ENCODE measurements at places on chromosomes 6 and 20.

DNA sequence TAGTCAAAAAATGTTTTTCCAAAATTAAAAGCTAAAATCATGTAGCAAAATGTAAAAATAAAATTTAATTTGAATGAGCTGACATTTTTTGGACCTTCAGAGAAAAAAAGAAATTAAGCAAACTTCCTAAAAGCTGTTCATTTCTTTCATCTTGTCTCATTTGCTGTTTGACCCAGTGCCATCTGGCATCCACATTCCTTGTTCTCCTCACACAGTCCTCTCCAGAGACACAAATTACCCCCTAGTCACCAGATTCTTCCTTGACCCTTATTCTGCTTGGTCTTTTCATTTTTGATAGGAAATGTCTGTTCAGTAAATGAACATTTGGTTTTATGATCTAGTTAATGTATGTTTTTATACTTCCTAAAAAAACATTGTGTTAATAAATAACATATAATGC is 55.2 kb downstream of the HDDC2 start:
- DNase-seq: no peak

- peak; percentile 63 for DNase-seq
Observed at GRCh38 chr20:461254-462198, 807 bp downstream of the TBC1D20 start.

- DNase-seq: no peak
Observed at GRCh38 chr20:2858591-2858990, 14.7 kb upstream of the PTPRA start.

DNA sequence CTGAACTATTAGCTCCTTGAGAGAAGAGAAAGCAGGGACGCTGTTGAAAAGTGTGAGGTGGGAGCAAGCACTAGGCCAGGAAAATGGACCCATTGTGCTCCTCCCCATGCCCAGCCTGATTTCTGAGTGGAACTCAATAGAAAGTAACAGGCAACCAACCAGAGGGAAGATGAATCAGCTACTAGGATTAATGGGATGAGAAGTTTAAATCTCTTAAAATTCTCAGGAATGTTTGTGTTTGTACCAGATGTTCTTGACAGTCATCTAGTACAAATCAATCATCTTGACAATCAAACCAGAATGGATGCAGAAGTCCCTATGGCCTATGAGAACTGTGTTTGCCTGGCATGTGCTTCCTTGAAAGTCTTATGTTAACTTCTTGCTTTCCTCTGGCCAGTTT is 48.9 kb downstream of the HDDC2 start:
- no peak for DNase-seq

DNA sequence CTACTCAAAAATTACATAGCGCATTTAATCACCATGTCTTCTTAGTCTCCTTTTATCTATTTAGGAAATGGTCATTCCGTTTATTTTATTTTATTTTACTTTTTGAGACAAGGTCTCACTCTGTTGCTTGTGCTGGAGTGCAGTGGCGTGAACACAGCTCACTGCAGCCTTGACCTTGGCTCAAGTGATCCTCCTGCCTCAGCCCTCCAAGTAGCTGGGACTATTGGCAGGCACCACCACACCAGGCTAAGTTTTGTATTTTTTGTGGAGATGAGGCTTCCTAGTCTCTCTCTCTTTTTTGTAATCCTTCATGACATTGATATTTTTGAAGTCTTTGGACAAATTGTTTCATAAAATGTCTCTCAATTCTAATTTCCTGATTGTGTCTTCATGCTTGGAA is 4.7 kb upstream of the MYLK4 start:
- DNase-seq: no peak

DNA sequence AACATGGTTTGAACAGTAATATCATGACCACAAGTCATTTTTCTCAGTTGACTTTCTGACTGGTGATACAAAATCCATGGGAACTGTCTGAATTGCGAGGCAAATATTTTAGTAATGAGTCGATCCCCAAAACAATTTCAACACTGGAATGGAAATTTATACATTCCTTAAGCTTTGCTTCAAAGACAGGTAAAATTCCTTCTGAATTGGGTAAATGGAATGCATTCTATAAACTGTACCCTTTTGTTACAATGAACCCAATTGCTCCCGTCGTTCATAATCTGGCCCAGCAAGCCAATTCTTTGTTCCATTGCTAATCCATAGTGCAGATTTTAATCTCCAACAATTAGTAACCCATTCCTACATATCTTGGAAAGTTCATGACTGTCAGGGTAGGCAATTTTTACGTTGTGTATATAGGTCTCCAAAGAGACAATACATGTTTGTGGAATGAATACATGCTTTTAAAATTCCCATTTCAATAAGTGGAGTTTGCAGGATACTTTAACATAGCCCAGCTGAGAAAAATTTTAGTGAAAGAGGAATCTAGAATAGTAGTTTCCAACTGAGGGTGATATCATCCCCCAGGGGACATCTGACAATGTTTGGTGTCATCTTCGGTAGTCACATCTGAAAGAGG is 32.7 kb downstream of the CYP24A1 start:
- no peak for DNase-seq

- DNase-seq: no peak
Observed at GRCh38 chr6:158599635-158600034, 39.7 kb downstream of the TMEM181 start.

DNA sequence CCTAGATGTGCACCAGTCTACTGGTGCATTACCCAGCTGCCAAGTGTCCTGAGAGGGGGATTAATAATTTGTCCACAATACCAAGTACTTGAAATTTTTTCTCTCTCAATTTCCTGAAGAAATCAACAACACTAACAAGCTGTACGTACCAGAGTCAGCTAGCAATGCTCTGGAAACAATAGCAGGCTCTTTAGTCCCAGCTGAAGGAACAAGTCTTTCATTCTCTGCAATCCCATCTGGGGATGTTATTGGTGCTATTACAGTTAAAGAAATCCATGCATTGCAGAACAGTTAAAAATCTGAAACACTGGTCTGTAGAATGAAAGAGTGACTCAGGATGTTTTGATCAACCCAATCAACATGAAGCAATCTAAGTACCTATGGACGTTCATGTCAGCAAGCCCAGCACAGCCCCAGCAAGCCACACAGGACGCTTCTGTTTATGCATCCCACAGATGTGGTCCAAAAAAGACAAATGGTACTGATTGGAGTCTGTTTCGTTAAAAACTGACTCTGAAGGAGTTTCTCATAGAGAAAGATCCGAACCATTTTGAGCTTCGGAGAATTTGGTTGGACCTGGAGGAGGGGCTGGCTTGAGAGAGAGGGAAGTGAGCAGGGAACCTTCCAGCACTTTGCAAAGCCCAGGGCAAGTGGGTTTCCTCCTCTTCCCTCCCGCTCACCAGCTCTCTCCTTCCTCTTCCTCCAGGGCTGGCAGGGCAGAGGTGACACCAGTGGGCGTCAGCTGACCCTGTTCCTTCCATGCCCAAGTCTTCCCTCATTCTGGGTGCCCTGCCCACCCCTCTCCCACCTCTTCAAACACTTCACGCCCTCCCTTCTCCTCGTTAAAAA is 11.9 kb downstream of the PRR18 start:
- no peak for DNase-seq

DNA sequence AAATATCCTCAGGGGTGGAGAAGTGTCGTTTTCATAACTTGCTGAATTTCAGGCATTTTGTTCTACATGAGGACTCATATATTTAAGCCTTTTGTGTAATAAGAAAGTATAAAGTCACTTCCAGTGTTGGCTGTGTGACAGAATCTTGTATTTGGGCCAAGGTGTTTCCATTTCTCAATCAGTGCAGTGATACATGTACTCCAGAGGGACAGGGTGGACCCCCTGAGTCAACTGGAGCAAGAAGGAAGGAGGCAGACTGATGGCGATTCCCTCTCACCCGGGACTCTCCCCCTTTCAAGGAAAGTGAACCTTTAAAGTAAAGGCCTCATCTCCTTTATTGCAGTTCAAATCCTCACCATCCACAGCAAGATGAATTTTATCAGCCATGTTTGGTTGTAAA is 20.3 kb upstream of the MAPK13 start:
- no peak for DNase-seq

GRCh38 chr6:45483021-45483420 is 105.3 kb upstream of the SUPT3H start:
- DNase-seq: no peak

GRCh38 chr20:33563788-33564187 is 73.9 kb downstream of the CBFA2T2 start:
- DNase-seq: no peak

DNA sequence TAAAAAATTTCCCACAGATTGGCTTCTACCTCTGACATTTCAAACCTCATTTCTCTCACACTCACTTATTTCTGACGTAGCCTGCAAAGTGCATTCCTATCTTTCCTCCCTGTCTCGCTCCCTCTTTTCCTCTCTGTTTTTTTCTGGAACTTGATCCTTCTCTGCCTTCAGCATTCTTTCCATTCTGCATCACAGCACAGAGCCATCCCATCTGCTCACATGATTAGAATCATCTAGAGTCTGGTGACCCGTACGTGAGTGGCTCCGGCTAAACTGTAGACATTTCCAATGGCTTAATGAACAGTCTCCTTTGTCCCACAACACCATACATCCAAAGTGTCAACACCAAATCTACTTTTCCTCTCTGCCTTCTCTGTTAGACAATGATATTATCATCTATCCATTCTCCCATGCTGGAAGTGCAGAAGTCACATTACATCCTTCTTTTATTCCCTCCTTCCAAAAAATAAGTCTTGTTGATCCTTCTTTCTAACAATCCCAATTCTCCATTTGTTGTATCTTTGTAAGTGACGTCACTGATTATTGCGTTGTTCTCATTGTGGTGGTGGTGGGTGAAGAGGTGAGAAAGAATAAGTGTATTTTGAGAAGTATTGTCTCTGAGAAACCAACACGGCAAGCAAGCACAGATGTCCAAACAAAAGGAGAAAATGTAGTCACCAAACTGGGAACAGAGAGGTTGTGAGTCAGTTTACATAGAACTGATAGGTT is 41.6 kb downstream of the OPRM1 start:
- DNase-seq: no peak

GRCh38 chr20:57676589-57677583 is 32.9 kb downstream of the PMEPA1 start:
- no peak for DNase-seq

DNA sequence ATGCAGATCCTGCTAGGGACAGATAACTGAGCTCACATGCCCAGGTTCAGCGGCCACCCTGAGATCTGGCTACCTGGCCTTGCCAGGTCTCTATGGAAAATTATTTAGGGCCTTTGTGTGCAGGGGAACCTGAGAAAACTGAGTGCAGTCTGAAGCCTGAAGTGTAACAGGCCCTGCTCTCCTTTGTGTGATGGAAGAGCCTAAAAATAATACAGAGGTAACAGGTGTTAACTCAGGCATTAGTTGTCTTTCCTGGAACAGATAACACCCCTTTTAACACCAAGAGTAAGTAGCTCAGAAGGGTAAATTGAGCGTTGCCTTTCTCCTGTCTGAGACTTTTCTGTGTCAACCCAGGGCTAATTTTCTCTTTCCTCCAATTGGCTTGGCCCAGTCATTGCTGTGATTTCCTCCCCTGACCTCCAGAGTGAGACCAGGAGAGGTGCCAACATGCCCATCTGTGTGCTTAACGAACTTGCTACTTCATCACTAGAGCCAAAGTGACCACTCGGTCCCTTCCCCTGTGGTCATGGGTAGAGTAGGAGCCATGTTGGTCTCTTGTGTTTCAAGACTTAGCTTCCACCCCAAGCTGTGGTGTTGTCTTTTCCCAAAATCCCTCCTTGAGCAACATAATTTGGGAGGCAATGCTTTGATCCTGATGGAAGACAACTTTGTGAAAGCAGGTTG is 304.4 kb upstream of the JAG1 start:
- DNase-seq: no peak

- DNase-seq: no peak
Observed at GRCh38 chr6:166494757-166495486, 91.6 kb downstream of the RAMACL start.

- DNase-seq: no peak
Observed at GRCh38 chr6:19342616-19343015, 494.6 kb upstream of the ID4 start.

- DNase-seq: no peak
Observed at GRCh38 chr6:6407071-6407741, 86.7 kb upstream of the F13A1 start.

DNA sequence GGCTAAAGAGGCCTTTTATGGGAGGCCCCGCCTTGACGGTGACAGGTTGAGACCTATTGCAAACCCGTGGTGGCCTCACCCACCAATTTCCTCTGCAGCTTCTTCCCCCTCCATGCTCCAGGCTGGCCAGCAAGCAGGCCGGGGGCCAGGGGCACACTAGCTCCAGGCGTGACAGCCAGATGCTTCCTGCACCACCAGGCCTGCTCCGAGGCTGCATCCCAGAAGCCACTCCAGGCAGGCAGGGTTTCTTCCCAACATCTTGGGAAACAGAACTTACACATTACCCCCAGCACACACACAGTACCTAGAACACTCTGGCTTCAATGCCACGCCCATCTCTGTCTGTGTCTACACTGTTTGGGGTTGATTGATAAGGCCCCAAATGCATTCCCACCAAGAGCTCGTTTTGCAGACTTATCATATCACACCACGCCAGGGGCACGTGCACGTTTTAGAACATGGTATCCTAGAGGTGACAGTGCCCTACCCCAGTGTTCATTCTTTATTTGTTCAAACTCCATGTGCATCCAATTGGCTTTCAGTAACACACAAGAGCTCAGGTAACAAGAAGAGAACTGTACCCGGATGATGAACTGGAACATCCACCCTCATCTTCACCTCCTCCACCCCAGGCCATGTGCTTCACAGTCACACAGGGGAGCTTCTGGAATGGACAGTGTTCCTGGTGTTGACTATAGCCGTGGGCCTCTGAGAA is 221.4 kb upstream of the RREB1 start:
- no peak for DNase-seq

DNA sequence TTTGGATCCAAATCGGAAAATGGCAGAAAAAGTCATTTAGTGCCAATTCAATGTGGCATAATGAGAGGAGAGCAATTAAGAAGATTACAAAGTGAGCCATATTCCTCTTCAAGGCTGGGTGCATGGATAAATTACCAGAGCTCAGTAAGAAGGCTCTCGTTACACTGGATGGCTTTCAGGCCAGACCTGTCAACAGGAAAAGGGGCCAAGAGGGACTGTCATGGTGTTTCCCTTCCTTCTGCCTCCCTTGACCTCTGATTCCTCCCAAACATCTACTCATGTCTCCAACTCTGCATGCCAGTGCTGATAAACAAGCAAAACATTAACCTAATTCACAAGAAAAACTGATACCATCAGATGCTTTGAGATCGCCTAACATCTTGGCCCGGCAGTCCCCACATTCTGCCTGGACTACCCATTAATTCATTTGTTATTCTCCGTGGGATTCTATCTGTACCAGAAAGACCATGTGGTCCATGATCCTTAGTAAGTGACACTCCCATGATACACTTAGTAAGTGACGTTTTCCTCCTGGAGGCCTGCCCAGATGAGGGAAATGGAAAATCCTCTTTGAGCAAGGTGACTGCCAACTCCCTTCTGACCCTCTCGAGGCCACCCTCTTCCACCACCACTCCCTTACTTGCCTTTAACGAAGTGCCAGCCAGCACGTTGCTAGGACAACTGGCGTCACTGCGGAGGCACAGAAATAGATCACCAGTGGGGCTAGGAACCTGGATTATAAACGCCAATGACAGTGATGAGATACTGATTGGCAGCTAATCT is 239.2 kb downstream of the GMPR start:
- DNase-seq: no peak

- no peak for DNase-seq
Observed at GRCh38 chr6:5411414-5411813, 150.1 kb downstream of the FARS2 start.
